ENCODE measurements at places on chromosomes 4 and X. TPM values are rescaled to one million over a fixed set of nuclear protein-coding genes. Genes with fewer than 3 reads are reported as not detected.

TKTL2 gene
- not detected for total RNA-seq

DNA sequence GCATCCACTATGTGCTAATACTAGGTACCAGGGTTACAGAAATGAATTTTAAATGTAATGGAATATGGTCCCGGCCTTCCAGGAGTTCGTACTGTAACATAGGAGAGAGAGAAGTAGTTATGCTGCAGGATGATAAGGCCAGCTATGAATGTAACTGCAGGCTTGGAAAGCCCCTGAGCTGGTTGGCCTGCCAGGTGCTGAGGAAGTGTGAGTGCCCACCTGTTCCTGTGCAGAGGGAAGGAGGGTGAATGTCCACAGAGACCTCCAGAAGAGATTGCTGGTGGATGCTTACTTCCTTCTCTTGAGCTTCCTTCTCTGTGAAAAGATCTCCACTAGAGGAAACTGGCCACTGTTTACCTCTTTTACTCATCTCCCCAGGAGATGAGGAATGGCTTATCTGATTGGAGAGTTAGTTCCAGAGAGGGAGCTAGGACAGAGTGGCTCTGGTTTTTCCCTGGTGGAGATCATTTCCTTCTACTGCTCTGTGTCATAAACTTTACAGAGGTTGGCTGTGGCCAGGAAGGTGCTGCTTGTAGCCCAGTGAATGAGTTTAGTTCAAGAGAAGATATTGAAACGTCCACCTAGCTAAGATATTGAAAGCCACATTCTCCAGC is 114.0 kb upstream of the LNX1 start:
- no peak overlapping the region for H3K27ac ChIP-seq
- H3K36me3 ChIP-seq: no peaks in the 10 kb centered on the region
- H3K4me3 ChIP-seq: no peak overlapping the region
- peaks cover 21% of the 10 kb centered on the region for H3K4me1 ChIP-seq
- DNase-seq: no peak
- no peaks in the 10 kb centered on the region for H3K27me3 ChIP-seq

DNA sequence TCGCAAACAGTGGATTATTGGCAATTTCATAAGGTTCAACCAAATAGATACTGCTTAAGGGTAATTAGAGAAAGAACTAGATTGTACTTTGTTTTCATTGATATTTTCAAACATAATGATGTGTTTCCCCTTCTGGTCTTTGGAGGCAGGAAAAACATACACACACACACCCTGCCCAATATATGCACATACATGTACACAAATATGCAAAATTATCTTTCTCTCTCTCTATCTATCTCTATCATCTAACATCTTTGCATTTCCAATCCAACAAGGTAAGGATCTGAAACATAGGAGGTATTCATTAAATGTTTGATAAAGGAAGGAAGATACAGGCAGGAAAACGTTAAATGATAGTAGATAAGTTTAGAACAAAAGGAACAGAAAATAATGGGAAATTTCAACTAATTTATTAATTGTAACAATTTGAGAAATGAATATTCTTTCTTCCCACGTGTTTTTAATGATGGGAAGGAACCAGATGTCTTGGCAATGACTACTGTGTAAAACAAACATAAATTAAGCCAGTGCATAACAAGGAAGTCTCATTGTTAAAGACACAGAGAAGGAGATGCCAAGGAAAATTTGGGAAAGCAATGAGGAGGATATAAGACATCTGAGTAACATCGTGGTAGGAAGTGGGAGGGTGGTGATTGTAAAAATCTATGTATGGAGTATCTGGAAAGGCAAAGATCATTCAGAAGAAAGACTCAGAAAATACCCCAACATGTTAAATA is 532.1 kb downstream of the GBA3 start:
- H3K27ac ChIP-seq: no peak overlapping the region
- H3K4me3 ChIP-seq: no peak overlapping the region
- DNase-seq: no peak

DNA sequence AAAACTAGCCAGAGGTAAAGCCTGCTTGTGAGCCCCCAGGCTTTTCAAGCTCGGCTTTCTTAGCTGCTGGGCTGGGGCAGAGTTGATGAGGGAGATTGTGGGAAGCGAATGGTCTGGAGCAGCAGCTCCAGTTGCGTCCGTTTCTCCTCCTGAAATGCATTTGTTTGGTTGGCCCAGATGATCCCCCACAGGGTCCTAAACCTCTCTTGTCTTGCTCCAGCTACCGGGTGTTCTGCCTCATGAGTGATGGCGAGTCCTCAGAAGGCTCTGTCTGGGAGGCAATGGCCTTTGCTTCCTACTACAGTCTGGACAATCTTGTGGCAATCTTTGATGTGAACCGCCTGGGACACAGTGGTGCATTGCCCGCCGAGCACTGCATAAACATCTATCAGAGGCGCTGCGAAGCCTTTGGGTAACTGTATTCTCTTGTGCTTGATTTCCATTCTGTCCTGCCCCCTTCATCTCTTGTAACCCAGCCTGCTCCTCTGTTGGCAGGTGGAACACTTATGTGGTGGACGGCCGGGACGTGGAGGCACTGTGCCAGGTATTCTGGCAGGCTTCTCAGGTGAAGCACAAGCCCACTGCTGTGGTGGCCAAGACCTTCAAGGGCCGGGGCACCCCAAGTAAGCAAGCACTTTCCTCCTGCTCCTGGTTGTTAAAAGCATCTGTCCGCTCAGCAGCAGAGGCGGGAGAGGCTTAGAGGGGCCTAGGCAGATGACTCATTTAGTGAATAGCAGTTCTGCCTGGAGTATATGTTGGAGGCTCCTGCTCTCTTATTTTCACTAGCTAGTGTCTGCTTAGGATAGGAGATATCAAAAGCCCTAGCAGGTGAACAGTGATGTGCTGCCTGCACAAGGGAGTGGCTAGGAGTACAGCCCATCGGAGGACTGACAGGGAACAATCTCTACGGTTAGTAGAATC is 15.3 kb downstream of the TKTL1 start:
- no peaks in the 10 kb centered on the region for H3K27me3 ChIP-seq
- no peaks in the 10 kb centered on the region for H3K36me3 ChIP-seq
- H3K27ac ChIP-seq: no peak overlapping the region
- H3K4me1 ChIP-seq: no peaks in the 10 kb centered on the region
- no peak overlapping the region for H3K4me3 ChIP-seq
- no peak for DNase-seq

- no peak overlapping the region for H3K4me3 ChIP-seq
- no peak for DNase-seq
- peaks cover 3% of the 10 kb centered on the region for H3K27me3 ChIP-seq
- H3K27ac ChIP-seq: no peak overlapping the region
- no peaks in the 10 kb centered on the region for H3K4me1 ChIP-seq
Measured at GRCh38 chr4:70601422-70602039, 9.5 kb downstream of the AMBN start.

- H3K4me3 ChIP-seq: no peak overlapping the region
- no peak overlapping the region for H3K27ac ChIP-seq
- no peaks in the 10 kb centered on the region for H3K36me3 ChIP-seq
- H3K27me3 ChIP-seq: no peaks in the 10 kb centered on the region
- no peaks in the 10 kb centered on the region for H3K4me1 ChIP-seq
Measured at GRCh38 chr4:109945056-109945455, 32.4 kb downstream of the EGF start.

F9 gene
- total RNA-seq: not detected

BGN gene
- total RNA-seq: 0.08 TPM

- peaks cover 12% of the 10 kb centered on the region for H3K36me3 ChIP-seq
- H3K4me1 ChIP-seq: no peaks in the 10 kb centered on the region
- DNase-seq: peak; percentile 30
- H3K4me3 ChIP-seq: no peak overlapping the region
Measured at GRCh38 chr4:112604589-112604988, 32.1 kb downstream of the ZGRF1 start.

DNA sequence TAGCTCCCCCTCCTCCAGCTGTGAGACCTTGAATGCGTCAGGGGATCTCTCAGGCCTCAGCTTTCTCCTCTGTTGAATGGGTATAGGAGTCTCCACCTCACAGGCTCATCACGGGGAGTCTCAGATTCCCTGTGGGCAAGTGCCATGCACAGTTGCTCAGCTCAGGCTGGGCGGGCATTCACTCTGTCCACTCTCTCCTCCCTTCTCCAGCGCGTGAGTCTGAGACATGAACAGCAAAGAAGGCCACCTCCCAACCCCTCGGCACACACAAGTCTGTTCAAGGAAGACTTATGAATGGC is 60.0 kb downstream of the HTRA3 start:
- DNase-seq: no peak
- H3K36me3 ChIP-seq: no peaks in the 10 kb centered on the region
- H3K4me1 ChIP-seq: no peaks in the 10 kb centered on the region
- H3K27me3 ChIP-seq: no peaks in the 10 kb centered on the region
- H3K4me3 ChIP-seq: no peak overlapping the region
- no peak overlapping the region for H3K27ac ChIP-seq

GRCh38 chrX:83997781-83998180 is 136.8 kb downstream of the CYLC1 start:
- no peak overlapping the region for H3K4me3 ChIP-seq
- no peaks in the 10 kb centered on the region for H3K36me3 ChIP-seq
- no peaks in the 10 kb centered on the region for H3K4me1 ChIP-seq
- H3K27ac ChIP-seq: no peak overlapping the region
- DNase-seq: no peak
- H3K27me3 ChIP-seq: no peaks in the 10 kb centered on the region

STK32B gene
- 0.38 TPM for total RNA-seq

DNA sequence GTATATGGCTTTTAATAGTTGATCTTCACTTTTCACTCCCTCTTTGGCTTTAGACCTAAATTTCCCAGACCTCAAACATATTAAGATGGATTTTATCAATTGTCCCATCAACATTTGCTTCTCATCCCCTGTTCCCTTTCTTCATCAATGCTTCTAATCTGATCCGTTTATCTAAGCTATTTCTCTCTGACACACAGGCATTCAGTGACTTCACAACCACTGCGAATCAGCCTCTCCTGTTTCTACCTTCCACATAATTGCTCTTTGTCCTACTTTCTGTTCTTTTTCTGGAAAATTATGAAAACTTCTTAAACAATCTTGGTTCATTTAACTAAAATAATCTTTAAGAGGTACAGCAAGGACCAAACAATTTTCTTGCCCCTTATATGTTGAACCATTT is 115.2 kb downstream of the GLRA3 start:
- no peaks in the 10 kb centered on the region for H3K36me3 ChIP-seq
- 0 out of 2 replicates have a peak, but pooled peaks cover 3% of the 10 kb centered on the region for H3K27me3 ChIP-seq
- DNase-seq: no peak

DTHD1 gene
- not detected for total RNA-seq

DNA sequence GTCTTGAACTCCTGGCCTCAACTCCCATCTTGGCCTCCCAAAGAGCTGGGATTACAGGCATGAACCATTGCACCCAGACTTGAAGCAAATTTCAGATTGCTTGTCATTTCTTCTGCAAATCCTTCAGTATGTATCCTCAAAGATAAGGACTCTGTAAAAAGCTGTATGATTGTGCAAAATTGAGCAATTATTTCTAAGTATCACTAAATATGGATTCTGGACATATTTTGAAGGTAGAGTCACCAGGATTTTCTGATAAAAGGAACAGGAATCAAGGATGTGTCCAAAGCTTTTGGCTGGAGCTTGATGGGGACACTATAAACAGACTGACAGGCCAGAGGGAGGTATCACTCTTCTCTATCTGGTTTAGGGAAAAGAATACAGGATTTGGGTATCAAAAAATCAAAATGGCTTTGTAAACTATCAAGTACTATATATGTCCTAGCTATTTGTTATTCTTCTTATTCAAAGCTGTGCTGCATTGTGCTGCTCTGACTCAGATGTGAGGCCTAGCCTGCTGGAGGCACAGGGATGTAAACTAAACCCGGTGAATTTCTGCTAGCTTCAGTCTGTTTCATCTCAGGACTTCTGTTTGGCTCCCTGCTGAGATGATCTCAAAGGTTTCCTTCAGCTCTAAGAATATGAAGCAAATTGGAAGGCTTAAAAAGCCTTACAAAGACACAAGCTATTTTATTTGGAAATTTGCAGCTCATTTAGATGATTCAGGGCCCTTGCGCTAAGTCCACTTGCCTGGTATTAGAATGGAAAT is 8.3 kb downstream of the RPS4X start:
- H3K27me3 ChIP-seq: no peaks in the 10 kb centered on the region
- peak overlapping the region; percentile 92 for H3K27ac ChIP-seq
- H3K36me3 ChIP-seq: peaks cover 57% of the 10 kb centered on the region
- DNase-seq: peak; percentile 67
- H3K4me1 ChIP-seq: peaks cover 52% of the 10 kb centered on the region

TRAM1L1 gene
- total RNA-seq: 5.3 TPM

GRCh38 chrX:38664285-38664684 is 102.9 kb downstream of the TSPAN7 start:
- DNase-seq: peak; percentile 2
- H3K4me3 ChIP-seq: no peak overlapping the region
- H3K27ac ChIP-seq: no peak overlapping the region

VSIG4 gene
- total RNA-seq: not detected

DNA sequence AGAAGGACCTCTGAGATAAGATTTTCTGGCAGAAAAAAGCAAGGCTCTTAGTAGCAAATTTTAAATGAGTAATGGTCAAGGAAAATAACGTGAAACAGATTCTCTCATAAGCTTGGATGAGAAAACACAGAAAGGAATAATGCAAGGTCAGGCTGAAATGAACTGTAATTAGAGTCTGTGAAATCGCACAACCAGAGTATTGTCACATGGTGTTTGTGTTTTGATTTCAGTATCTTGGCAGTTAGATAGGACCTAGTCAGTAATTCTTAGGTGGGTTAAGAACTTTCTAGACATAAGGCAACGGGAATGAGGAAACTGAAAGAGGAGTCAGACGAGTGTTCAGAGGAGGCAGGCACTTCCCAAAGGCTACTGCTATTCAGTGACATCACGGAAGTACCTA is 34.6 kb downstream of the LIMCH1 start:
- H3K36me3 ChIP-seq: no peaks in the 10 kb centered on the region
- peaks cover 3% of the 10 kb centered on the region for H3K4me1 ChIP-seq
- H3K27me3 ChIP-seq: no peaks in the 10 kb centered on the region
- no peak for DNase-seq
- H3K27ac ChIP-seq: no peak overlapping the region

DNA sequence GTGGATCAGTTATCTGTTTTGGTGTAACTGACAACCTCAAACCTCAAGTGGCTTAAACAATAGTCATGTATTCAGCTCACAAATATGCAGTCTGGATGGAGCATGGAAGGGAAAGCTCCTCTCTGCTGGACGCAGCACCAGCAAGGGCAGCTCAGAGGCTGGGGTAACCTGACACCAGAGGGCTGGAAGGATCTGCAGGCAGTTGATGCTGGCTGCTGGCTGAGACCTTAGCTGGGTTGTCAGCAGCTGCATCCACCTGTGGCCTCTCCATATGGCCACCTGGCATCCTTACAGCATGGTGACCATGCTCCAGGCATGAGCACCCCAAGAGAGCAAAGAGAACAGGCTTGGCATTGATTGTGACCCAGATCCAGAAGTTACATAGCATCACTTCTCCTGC is 46.7 kb downstream of the ENPP6 start:
- no peak for DNase-seq
- no peak overlapping the region for H3K27ac ChIP-seq
- H3K27me3 ChIP-seq: no peaks in the 10 kb centered on the region
- H3K4me3 ChIP-seq: no peak overlapping the region

GRCh38 chrX:33589316-33589715 is 378.0 kb upstream of the DMD start:
- H3K27ac ChIP-seq: no peak overlapping the region
- no peak for DNase-seq
- no peaks in the 10 kb centered on the region for H3K27me3 ChIP-seq
- H3K4me3 ChIP-seq: no peak overlapping the region

PAGE1 gene
- not detected for total RNA-seq

SLC4A4 gene
- 0.09 TPM for total RNA-seq

CHRDL1 gene
- 0.89 TPM for total RNA-seq

- no peak overlapping the region for H3K4me3 ChIP-seq
- no peaks in the 10 kb centered on the region for H3K4me1 ChIP-seq
- DNase-seq: no peak
- H3K27me3 ChIP-seq: no peaks in the 10 kb centered on the region
- H3K27ac ChIP-seq: no peak overlapping the region
Measured at GRCh38 chr4:10123227-10124101, 6.9 kb upstream of the WDR1 start.

BST1 gene
- 14.2 TPM for total RNA-seq
